ENCODE measurements at places on chromosomes 2 and 18.

DNA sequence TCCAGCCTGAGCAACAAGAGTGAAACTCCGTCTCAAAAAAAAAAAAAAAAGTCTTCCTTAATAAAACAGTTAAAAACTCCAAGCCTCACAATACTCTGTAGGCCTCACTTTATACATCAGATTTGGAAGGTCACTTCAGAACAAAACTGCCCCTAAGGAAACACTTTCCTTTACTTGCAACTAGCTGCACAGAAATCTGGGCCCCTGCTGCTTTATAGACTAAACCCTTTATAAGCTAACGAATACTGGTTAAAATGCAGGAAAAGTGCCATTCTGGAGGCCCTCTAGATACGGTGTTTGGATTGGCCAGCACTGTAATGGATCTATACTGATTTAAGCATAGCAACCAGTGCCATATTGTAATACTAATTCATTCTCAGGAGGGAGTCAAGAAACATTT is 1.5 kb downstream of the ABHD1 start:
- DNase-seq = no peak

- no peak for DNase-seq
Measured at GRCh38 chr18:53739700-53740099, 484.8 kb downstream of the MBD2 start.

GRCh38 chr2:200687922-200688920 is 102.4 kb downstream of the AOX1 start:
- DNase-seq = no peak

DNA sequence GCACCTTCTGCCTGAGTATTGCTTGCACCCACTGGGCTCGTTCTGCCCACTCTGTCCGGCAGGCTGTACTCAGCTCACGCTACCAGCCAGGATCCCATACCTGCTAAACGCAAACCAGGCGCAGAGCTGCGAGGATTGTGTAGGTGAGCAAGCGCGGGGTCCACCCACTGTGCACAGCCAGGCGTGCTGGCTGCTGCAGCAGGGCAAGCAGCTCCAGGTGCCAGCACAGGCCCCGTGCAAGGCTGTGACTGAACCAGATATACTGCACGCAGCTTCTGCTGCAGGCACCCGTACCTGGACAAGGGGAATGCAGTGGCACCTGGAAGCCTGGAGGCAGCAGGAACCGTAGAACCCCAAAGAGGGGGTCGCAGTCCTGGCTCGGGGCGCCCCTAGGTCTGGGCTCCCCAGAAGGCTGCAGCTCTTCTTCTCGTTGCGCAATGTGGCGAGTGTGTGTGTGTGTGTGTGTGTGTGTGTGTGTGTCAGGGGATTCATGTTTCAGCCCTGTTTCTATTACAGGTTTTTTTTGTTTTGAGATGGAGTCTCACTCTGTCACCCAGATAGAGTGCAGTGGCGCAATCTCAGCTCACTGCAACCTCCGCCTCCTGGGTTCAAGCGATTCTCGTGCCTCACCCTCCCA is 46.1 kb upstream of the RAB1A start:
- no peak for DNase-seq

- DNase-seq = no peak
Measured at GRCh38 chr2:25251422-25252273, 83.3 kb upstream of the POMC start.

GRCh38 chr2:182730486-182730885 is 14.4 kb downstream of the DNAJC10 start:
- DNase-seq = no peak

DNA sequence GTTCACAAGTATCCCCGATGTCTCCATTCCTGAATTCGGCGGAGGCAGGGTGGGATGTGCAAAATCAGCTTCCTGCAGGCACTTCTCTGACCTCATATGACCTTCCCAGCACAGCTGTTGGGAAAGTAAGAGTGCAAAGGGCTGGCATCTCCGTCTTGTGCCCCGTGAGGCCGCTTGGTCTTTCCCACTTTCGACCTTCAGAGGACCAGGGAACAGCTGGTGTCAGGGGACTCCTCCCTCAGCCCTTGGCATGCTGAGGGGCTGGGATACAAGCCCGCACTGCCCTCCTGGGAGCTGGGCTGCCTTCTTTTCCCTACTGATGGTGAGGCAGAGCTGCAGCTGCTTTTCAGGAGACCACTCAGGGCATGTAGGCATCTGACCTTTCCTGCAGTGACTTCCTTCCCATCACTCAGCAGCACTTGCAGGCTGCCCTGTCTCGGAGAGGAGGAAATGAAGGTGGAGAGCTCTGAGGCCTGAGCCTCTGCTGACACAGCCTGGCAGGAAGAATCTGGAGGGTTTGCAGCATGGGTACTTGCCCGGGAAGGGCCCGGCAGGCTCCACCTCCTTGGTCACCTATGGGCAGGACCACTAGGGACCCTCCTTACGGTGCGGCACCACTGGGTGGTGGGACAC is 277.2 kb upstream of the HS6ST1 start:
- no peak for DNase-seq

DNA sequence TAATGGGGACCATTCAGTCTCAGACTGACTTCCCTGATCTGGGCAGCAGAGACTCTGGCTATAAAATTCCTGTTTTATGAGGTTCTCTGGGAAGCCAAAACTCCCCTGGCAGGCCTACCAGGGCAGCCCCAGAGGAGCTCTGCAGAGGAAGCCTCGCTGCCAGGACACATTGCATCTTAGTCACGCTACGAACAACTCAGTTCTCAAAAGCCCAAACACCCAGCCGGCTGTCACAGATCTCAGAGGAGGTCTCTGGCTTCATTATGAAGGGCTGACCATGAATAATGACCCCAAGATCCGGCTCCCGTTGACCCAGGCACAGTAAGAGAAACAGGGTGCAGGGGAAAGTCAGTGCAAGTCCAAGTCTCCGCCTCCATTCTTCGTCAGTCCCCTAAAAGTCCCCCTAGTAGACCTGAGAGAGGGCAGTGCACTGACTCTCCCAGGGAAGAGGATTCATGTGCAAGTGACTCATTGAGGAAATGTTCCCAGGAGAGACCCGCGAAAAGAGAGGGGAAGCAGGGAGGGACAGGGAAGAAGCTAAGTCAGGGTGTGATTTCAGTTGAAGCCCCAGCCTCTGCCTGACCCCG is 212.3 kb downstream of the CYP26B1 start:
- DNase-seq = no peak

DNA sequence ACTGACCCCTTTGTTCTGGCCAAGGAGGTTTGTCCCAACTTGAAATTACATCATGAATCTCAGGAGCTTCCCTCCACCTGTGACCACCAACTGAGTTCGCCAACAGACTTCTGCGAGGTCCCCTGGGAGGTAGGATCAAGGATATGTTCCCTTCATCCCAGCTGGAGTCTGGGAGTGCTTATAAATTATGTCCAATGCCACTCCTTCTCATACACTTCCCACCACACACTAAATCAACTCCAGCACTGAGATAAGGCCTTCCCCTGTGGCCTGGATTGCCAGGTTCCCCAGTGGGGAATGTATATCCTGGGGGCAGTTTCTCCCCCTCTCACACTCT is 99.2 kb downstream of the RND3 start:
- no peak for DNase-seq

- DNase-seq = no peak
Measured at GRCh38 chr2:120572226-120572625, 163.4 kb upstream of the GLI2 start.

GRCh38 chr2:10091182-10091888 is 11.1 kb upstream of the CYS1 start:
- no peak for DNase-seq

DNA sequence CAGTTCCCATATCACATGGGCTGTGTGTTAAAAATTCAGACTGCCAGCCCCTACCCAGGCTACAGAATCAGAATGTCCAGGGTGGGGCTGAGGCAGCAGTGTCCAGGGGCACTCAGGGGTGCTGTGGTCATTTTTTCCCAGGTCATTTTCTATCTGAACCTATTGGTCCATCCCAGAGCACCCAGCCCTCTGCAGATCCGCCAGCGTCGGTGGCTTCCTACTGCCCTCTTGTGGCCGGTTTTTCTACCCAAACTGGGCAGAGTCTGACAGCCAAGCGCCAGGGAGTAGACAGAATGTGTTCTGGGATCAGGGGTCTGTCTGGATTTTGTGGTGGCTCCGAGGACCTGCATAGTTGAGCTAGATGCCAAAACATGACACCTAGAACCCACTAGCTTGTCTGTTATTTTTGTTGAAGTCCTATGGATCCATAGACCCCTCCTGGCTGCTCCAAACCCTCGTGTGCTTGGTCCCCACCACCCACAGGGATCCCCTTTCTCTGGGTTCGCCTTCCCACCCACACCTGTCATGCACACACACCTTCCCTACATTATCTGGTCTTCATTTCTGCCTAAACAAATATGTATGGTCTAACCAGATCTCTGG is 34.1 kb upstream of the RMDN2 start:
- peak; percentile 62 for DNase-seq

DNA sequence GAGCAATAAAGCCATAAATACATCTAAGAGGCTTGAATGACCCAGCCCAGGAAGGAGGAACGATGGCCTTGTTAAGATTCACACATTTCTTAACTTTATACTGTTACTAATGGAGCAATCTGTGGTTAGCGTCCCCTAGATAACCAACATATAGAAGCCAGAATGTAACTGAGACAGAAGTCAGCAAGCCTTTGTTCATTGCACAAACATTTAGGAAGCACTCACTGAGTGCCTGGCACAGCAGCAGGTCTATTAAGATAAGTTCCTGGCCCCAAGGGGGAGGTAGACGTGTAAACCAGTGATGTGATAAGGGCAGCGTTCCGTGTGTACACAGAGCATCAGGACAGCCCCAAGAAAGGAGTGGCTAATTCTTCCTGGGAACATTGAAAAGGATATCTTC is 63.6 kb upstream of the ATL2 start:
- DNase-seq = no peak

DNA sequence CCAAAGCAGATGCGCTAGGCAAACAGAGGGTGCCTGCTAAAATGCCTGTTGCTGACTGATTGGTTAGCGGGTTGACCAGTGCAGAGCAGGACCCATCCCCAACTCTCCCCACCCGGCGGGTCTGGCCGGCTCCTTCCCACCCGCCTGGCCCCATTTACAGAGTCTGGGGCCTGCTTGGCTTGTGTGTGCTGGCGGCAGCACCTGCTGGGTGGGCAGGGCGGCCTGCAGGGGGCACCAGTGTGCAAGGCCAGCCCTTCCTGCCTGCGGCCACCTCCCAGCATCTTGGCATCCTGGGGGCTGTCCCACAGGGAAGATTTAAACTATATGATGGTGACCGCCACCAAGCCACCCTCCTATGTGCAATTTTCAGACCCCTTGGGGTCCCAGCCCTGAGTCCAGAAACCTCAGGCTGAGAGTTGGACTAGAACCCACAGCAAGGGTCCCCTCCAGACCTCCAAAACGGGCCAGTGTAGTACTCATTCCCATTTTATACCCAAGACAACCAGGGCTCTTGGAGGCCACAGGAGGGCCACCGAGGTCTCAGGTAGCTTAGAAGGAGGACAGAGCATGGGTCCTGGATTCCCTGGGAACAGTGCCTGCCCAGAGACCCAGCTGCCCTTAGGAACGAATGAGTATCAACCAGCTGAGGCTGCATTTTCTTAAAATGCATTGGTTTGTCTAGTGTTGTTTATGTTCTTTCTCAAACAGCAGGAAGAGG is 173.6 kb downstream of the SMAD7 start:
- peak; percentile 69 for DNase-seq

DNA sequence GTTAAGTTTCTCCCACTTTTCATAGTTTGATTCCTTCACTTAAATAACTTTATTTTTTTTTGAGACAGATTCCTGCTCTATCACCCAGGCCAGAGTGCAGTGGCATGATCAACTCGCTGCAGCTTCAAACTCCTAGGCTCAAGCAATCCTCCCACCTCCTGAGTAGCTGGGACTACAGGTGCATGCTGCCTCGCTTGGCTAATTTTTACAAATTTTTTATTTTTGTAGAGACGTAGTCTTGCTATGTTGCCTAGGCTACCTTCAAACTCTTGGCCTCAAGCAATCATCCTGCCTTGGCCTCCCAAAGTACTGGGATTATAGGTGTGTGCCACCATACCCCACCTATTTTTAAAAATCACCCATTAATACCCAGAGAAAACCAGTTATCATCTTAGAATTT is 14.2 kb upstream of the WIPF1 start:
- DNase-seq = no peak

GRCh38 chr18:26456070-26456491 is 92.3 kb downstream of the KCTD1 start:
- DNase-seq = no peak

- no peak for DNase-seq
Measured at GRCh38 chr2:221478485-221478863, 93.6 kb downstream of the EPHA4 start.

DNA sequence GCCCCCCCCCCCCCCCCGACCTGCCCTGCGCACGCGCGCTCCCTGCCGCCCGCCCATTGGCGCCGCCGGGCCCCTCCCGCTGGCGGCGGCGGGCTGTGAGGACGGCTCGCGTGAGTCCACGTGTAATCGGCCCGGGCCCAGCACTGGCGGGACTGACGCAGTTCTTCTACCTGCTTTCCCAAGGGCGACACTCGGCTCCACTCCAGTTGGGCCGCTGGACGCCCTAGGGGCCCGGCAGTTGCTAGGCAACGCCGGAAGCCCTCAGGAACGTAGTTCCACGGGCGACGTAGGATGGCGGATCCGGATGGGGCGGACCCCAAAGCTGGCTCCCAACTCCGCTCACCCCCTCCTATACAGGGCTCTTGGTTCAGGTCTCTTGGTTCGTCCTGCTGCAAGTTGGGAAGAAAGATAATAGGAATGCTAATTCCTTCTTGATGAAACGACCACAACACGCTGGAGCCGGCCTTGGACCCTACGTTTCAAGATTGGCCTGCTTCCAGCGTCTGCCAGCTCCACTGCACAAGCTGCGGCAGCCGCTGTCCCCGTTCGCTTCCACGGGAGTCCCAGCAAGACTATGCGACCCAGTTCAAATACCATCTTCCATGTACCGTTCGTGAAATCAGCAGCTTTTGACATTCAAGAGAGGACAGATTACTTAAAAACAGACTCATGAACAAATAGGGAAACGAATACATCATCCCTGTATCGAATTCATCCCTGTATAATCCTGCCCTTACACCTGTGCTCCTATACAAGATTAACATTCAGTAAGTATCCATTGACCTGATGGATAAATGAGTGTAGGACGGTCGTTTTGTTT is 415 bp upstream of the MCFD2 start:
- peak; percentile 75 for DNase-seq

DNA sequence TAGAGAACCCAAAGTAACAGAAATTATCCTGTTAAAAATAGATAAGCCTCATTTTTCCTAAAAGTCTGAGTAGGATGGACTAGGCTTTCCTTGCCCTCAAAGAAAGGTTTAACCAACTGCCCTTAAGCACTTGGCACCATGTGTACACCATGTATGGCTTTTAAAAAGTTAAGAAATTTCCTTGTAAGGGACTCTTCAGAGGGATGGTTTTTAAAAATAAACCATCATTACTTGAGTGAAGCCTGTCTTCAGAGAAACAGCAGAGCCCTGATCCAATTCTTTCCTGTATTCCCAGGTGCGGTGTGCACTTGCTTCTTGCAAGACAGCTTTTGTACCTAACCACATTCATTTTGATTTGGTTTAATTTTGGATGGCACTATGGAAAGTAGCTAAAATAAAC is 1.1 kb upstream of the NEMP2 start:
- no peak for DNase-seq

DNA sequence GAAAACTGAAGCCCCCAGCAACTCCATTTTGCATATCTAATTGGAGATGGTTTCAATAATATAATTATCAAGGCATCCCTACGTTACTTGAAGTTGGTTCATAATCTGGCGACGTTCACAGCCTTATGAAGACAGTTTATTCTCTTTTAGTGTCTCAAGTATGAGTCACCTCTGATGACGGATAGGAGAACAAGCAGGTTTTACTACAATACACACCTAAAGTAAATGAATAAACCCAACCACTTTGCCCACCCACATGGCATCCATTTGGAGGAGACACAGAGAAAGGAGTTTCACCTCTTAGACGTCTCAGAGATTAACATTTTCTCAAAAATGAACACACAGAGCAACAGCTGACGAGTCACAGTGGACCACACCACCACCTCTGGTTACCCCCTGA is 40.8 kb downstream of the BCL11A start:
- DNase-seq = no peak
